ENCODE measurements at places on chromosomes 4 and X.

DNA sequence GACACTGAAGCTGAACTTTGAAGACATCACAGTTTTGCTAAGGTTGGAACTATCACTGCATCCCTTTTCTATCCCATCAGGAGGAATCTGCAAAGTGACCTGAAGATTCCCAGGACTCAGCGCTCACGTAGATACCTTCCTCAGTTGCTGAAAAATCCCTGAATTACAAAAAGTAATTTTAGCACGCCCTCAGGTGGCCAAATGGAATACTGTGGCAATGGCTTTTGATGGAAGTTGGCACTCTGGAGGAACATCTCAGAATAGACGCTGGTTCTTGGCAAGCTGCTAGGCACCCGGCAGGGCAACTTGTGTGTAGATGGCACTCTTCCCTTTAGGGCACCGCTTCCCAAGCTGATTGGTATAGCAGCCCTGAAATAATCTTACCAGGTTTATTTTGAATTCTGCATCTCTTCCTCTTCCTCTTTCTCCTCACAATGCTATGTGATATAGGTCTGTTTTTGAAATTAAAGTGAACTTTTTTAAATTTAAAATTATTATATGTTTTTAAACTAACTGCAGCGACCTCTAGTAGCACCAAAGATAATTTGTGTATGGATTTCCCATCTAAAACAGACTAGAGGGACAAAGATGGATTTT is 16.3 kb upstream of the ESX1 start:
- DNase-seq = peak; percentile 52

DNA sequence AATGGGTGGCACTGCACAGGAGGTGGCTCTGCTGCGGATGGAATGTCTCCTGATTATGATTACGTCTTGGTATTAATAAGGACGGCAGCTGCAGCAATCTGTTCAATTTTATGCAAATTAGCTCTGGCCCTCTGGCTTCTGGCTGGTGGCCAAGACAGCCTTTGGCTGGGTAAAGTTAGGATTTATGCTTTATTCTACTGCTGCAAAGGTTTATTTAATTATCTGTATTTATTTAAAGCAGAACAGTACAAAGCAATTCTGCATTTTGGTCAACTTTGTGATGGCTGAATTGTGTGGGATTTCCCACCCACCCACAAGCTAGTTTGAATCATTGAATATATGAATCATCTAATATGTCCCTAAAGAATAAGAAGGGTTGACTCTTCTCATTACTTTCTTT is 745.6 kb upstream of the FAM241A start:
- DNase-seq = no peak

DNA sequence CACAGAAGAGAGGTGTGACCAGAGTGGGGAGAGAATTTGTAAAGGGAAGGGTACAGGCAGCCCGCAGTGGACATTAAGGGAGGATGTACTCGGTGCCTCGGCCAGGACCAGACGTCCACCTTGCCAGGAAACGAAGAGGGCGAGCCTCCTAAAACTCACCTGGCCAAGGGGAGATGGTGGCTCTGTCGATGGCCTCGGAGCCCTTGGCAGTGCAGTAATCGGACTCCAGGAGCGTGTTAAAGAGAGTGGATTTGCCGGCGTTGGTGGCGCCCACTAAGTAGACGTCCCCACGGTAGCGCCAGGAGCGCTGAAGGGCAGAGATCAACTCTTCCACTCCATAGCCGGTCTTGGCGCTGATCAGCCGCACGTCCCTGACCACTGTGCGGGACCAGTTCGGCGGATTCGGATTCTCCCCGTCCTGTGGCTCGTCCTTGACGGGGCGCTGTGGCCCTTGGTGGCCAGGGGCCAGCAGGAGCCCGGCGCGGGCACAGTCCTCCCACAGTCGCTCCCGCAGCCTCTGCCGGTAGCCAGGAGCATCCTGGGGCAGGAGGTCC is 1.0 kb downstream of the NOA1 start:
- DNase-seq = peak; percentile 8

GRCh38 chr4:54315561-54316538 is 86.8 kb downstream of the PDGFRA start:
- DNase-seq = no peak

DNA sequence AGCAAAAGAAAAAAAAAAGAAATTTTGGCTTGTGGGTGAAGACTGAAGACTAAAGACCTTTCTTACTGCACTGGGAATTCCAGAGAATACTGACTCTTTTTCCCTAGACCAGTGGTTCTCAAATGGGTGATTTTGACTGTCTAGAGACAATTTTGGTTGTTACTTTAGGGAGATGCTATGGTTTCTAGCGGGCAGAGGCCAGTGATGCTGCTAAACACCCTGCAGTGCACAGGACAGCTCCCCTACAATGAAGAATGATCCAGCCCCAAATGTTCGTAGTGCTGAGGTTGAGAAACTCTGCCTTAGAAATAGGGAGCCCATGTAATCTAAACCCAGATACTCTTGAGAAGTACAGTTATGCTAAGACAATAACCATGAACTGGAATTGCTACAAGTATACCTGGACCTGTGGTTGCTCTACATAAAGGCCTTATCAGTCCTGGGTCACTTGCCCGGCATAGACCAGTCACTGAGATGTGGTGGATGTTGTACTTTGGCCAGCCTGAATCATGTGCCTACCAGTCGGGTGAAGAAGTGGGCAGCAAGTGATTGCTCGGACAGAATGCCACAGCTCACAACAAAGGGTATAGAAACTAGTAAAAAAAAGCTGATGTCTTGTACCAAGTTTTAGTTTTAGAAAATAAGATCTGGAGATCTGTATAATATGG is 16.0 kb downstream of the ARHGAP10 start:
- DNase-seq = no peak

GRCh38 chrX:9312922-9313867 is 151.7 kb upstream of the TBL1X start:
- DNase-seq = peak; percentile 17

GRCh38 chr4:115780835-115781234 is 667.4 kb upstream of the NDST4 start:
- no peak for DNase-seq

DNA sequence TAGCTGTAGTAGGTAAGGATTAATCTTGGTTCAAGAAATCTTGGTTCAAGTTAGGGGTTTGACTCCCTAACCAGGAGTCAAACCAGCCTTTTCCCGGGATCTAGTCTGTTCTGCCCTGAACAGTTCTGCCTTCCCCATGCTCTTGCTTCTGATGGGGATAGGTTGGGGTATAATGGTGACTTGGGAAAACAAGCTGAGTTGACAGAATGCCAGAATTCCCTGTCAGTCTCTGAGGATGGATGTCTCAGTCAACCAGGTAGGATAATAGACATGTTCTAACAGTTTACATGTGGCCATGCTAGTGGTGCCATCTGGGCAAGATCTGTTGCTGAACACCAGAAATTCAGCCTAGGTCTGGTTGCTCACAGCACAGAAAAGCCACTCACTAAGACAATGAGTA is 51.4 kb downstream of the RAB40AL start:
- no peak for DNase-seq

DNA sequence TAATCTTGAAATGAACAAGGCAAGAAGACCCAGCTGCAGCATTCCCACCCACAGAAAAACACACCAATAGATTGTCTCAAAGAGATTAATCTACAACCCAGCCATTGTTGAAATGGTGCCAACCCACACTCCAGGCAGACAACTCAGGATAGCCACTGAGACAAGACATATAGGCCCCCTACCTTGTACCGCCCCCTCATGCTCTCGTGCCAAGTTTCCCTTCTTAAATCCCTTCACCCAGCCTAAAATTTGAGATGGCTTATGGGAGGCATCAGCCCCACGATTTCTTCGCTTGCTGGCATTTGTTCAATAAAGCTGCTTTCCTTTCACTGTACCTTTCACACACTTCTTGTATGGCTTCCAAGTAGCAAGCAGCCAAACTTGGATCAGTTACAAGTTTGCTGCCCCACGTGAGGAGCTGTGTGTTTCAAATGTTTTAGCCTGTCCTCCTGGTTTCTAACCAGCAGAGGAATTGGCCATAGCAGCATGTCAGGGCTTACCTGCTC is 1754.1 kb downstream of the C4orf33 start:
- no peak for DNase-seq

GRCh38 chrX:150844016-150844415 is 54.5 kb downstream of the CD99L2 start:
- no peak for DNase-seq

GRCh38 chr4:82951196-82951595 is 50.7 kb downstream of the THAP9 start:
- DNase-seq = no peak

- DNase-seq = peak; percentile 59
Measured at GRCh38 chr4:186190581-186191199, 677 bp upstream of the CYP4V2 start.

DNA sequence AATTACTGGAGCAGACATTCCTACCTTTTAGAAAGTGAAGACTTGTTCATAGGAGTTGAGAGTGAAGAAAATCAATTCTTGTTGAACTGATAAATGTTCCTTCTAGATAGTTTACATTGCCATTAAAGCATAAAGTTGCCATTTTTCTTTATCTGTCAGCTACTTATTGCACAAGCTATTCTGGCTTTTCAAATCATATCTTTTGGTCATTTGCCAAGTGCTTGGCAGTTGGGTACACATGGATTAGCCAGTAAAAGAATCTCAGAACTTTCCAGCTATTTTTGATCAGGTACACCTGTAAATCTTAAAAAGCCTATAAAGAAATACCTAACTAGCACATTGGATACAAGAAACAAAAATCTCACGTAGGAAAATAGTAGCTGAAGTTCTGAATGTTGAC is 56.4 kb upstream of the PNPLA4 start:
- no peak for DNase-seq

DNA sequence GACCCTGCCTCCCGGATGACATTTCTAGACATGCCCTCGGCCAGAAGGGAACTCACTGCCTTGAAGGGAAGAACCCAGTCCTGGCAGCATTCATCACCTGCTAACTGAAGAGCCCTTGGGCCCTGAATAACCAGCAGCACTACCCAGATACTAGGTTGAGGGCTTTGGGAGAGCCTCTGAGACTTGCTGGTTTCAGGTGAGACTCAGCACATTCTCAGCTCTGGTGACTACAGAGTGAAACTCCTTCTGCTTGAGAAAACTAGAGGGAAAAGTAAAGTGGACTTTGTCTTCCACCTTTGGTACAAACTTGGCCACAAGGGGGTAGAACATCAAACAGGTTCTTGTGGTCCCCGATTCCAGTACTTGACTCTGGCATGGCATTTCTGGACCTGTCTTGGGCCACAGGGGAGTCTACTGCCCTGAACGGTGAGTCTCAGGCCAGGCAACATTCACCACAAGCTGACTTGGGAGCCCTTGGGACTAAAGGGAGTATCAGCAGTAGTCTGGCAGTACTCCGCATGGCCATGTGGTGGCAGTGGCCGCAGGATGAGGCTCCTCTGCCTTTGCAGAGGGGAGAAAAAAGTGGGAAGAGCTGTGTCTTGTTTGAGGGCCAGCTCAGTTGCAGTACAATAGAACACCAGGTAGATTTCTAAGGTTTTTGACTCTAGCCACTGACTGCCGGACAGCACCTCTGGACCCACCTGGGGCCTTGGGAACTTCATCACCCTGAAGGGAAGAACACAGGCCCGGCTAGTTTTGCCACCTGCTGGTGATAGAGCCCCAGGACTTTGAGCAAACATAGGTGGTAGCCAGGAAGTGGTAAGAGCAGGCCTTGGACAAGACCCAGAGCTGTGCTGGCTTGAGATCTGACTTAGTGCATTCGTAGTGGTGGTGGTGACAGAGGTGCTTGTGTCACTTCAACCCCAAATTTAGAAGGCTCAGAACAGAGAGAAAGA is 414.8 kb downstream of the OPHN1 start:
- peak; percentile 20 for DNase-seq

- peak; percentile 70 for DNase-seq
Measured at GRCh38 chr4:148261848-148262247, 180.4 kb downstream of the NR3C2 start.

- no peak for DNase-seq
Measured at GRCh38 chr4:39451423-39452023, 7.2 kb downstream of the RPL9 start.

DNA sequence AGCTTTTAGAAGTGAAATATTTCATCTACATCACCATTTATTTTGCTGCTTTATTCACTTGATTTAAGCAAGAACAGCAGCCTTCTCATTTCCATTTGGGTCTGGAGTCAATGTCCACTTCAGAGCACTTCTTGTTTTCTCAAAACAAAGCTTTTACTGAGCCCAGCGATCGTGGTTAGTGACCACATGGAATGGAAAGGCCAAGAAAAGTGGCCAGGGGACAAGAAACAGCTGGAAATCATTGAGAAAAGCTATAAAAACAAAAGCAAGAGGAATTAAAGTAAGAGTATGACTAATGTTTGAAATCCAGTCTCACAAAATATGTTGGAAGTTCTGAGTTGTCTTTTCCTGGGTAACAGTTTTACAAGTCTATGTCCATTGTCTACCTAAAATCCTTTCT is 328.4 kb upstream of the INTU start:
- DNase-seq = no peak

GRCh38 chr4:7387925-7388324 is 46.8 kb downstream of the PSAPL1 start:
- no peak for DNase-seq

DNA sequence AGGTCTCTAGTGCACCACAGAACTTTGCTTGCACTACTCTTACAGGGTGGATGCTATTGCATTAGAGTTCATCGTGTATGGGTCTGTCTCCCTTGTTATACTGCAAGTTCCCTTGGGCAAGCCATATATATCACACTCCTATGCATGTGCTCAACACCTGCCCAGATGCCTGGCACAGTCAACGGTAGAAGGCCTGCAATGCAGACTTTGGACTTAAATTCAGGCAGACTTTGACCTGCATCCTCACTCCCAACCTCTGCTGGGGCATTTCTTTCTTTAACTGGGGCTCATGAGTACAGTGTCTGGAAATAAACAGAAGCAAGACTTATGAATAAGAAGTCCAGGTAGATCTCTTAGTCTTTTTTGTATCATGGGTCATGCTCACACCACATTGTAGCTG is 148.2 kb downstream of the LDB2 start:
- DNase-seq = no peak

DNA sequence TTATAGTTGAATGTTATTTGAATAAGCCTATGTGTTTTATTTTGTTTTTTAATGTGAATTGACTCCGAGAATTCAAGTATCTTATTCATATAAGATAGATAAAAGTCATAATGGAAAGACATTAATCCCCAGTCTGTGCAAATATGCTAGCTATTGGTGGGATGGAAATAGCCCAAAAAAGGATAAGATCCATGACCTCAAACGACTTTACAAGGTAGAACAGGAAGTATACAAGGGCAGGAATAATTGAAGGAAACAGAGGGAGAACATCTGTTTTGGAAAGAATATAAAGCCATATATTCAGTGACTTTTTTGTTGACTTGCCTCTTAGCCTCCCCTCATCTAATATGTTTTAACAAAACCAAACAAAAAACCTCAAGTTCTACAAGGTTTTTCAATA is 9.0 kb downstream of the ABCE1 start:
- no peak for DNase-seq

DNA sequence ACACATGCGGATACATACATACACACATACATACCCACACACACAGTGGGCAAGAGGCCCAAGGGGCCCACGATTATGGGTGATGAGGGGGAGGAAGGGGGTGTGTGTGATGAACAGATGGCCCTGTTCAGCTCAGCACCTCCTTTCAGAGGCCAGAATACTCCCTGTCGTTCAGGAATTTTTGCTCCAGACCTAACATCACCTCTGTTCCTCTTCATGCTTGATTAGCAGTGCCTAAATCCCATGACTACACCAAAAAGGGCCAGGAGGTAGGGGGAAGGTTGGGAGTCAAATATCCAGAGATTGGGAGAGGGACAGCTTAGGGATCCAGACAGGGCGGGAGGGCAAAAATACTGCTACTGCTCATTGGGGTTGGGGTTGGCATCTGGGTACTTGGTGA is 42.7 kb downstream of the SMC1A start:
- DNase-seq = peak; percentile 18

GRCh38 chr4:124178449-124179021 is 534.0 kb downstream of the ANKRD50 start:
- no peak for DNase-seq

- no peak for DNase-seq
Measured at GRCh38 chr4:172716291-172716690, 452.3 kb upstream of the GALNT7 start.
